ENCODE measurements at places on chromosomes 5 and 9.

DNA sequence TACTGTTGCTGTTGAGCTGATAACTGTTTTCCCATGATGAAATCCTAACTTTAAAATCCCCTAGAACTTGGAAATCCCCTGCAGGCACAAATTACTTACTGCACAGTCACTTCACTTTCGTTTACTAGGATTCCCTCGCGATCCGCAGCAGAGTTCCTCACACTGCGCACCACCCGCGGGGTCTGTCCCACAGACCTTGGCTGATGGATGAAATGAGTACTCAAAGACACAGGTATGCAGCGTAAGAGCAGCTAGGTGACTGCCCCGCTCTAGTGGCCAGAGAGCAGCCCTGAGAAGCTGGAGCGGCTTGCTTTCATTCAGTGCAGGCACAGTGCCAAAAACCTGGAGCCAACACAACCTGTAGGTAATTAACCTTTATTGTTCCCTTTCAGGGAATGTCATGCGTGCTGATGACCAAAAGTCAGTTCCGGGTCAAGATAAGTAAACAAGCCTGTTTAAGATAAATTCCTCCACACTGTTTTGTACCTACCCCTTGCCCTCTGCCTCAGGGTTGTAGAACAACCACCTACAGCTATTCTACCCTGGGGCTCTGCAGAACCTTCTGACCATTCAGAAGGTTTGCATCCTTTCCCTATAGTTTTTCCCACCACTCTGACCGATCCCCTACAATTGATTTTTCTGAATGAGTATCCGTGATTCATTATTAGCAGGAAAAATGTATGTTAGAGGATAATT, 191.2 kb downstream of the CDH9 start:
- no peak for DNase-seq

- DNase-seq: no peak
These were observed 12.9 kb downstream of the CXCL14 start for GRCh38 chr5:135565725-135566421.

- no peak for DNase-seq
These were observed 139.1 kb upstream of the MAP3K1 start for GRCh38 chr5:56676091-56676768.

DNA sequence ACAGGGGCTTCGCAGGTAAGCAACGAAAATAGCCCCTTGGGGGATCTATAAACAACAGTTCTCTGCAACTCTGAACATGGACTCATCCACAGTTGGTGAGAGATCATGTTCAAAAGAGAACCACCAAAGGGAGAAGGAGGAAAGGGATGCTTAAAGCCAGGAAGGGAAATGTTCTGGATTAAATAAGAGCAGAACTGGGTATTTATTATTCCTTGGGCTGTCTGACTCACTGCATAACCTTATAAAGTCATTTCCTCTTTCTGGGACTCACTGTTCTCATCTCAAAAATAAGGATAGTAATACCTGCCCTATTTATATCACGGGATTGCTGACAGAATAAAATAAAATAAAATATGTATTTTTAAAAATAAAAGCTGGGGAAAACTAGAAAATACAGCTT, 11.2 kb upstream of the MARCHF3 start:
- no peak for DNase-seq

- DNase-seq: no peak
These were observed 366.9 kb downstream of the DMRTA1 start for GRCh38 chr9:22813529-22813928.

DNA sequence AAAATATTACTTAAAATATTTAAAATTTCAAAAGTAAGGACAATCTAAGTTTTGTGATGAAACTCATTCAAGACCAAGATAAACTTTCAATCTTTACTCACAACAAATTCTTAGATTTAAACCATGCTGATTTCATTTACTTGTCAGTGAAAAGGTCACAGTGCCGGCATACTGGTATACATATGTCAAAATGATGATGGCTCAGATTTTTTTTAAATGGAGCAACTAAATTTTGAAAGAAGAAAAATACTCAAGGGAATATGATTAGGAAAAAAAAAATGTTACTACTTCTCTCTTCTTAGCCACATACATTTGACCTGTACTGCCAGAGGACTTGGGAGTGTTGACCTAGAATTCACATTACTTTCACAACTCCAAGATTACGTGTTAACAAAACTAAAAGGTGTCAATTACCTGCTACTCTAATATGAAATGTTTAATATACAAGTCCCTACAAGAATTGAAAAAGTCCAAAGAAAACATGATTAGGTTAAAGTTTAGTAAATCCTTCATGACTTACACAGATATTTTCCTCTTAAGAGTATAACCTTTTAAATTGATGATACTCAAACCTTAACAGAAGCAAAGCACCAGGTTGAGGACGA, 4.6 kb downstream of the EFNA5 start:
- no peak for DNase-seq

- no peak for DNase-seq
These were observed 6.6 kb upstream of the ENC1 start for GRCh38 chr5:74647096-74647495.

DNA sequence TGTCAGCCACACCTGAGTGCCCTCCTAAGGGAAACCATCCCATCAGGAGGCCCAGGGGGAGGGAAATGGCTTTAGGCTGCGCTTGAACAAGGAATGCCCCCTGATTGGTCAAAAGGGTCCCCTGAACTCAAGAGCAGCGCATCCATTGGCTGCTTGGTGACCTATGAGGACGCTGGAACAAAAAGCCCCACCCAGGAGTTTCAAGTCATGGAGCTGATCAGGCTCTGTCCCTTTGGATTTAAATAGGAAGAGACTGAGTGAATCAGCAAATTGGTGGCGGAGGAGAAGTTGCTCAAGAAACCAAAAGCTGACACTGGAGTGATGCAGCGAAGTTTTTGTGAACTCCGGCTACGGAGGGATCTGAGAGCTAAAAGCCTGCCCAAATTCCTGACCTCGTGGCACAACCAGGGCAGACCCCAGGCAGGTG, 66.7 kb downstream of the SMIM23 start:
- DNase-seq: no peak

DNA sequence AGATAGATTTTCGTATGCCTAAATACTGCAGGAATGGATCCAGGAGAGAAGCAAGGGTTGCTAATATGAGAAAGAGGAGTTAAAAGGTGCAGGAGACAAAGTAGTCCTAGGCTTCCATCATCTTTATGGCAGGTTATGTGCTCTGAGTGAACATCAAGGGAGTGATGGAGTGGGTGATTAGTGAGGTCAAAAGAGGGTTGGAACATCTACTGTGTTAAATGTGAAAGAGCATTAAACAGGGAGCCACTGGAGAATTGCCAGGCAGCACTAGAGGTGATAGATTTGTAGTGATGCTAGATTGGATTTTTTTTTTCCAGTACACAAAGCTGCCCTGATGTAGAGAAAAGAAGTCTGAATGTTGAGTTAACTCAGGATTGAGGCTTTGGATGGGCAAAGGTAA, 199.3 kb downstream of the NMUR2 start:
- no peak for DNase-seq

Data from AG09309 (cell line).